Stimulated activated CD4-positive, alpha-beta T cell treated with anti-CD3 and anti-CD28 coated beads, Interleukin-15, amount 100 ng/mL, for 24 hours (primary cell): ENCODE measurements at places on chromosomes 7 and 10.
A peak's percentile ranks its signal among the peaks of the same experiment; 100 is the strongest.

- DNase-seq = no peak
Measured at GRCh38 chr7:29319719-29320521, 125.3 kb downstream of the CHN2 start.

- no peak for DNase-seq
Measured at GRCh38 chr10:128566361-128566968, 440.2 kb upstream of the MKI67 start.

DNA sequence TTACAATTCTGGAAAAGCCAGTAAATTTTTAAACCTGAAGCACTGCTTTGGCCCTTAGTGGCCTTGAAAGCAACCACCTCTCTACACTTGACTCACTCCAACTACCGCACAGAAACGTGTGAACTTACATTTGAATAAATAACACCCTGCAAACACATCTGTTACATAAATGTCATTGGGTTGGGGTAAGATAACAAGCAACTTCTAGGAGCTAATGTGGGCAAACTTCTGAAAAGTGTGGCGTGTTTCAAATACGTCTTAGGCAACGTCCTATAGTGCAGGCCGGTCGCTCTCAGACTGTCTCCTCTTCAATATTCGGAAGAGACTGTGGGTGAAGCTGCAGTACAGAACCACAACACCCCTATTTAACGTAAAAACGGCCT lies 474 bp downstream of the ORC5 start:
- DNase-seq = no peak

GRCh38 chr7:136528329-136528728 lies 340.1 kb upstream of the CHRM2 start:
- no peak for DNase-seq

DNA sequence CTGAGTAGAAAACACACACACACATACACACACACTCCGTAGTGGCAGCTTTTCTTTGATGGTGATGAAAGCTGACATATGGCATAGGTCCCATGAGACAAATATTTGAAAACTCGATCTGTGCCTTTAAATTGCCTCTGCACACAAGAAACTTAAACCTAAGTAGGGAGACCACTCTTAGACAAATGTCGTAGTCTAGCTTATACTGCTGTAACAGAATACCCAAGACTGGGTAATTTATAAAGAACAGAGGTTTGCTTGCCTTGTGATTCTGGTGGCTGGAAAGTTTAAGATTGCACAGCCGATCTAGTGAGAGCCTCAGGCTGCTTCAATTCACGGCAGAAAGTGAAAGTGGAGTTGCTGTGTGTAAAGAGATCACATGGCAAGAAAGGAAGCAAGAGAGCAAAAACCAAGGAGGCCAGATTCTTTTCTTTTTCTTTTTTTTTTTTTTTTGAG lies 489.4 kb upstream of the SORCS1 start:
- no peak for DNase-seq

DNA sequence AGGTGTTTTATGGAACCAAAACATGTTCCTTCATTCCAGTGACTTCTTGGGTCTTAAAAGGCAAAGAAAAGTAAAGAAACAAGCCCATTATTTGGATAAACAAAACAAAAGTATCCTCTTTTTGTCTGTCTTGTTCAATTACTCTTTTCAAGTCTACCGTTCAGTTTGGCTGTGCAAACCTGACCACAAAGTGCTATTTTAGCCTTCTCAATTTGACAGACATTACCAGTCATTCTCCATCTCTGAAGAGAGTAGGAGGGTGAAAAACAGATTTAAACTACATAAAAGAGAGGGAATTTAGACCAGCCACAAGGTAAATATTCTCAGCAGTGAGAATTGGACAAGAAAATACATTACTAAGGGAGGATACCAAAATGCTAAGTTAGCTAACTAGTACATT lies 145.2 kb downstream of the GRM3 start:
- DNase-seq = no peak

DNA sequence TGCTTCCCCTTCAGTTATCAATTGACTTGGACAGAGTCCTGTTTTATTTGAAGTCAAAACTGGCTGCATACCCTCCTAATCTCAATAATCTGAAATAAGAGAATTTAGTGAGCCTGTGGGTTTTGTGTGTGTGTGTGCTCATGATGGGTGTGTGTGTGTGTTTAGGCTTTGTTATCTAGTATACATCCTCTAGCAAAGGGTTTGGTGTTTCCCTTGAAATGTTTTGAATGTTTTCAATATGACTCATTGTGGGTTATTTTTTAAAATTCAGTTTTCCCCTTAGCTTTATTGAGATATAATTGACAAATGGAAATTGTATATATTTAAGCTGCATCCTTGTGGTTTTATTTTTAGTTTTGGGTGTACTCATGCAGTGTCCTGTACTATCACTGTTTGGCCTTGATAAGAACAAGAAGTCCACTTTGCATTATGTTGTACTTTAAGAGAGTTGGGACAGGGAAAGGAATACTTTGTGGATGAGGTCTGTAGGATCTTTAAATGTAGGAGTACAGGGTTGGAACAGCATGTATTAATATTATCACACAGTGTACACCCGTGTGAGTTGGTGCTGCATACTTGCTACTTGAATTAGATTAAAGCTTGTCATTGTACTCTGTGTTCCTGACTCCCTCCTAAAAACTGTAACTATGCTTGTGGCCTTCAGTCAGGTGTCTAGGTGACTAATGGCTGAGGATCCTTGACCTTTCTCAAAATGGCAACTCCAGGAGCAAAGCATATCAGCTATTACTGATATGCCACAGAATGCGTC lies 58.3 kb downstream of the VCL start:
- peak; percentile 44 for DNase-seq

GRCh38 chr10:30070001-30070685 lies 10.8 kb upstream of the JCAD start:
- no peak for DNase-seq

DNA sequence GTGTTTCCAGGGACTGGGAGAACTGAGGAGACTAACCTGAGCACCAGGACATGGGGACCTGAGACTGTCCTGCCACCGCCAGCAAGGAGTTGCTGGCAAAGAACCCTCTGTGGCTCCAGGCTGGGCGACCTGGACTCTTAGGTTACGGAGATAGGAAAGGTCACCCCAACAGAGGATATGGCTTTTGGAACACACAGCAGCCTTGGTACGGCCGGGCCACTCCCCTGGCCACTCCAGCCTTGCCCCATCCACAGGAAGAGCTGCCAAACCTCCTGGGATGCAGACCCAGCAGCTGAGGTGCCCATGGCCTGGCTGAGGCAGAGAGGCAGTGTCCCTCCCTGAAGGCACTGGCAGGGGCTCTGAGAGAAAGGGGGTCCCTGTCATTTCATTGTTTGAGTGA lies 137.8 kb downstream of the OAT start:
- DNase-seq = no peak

DNA sequence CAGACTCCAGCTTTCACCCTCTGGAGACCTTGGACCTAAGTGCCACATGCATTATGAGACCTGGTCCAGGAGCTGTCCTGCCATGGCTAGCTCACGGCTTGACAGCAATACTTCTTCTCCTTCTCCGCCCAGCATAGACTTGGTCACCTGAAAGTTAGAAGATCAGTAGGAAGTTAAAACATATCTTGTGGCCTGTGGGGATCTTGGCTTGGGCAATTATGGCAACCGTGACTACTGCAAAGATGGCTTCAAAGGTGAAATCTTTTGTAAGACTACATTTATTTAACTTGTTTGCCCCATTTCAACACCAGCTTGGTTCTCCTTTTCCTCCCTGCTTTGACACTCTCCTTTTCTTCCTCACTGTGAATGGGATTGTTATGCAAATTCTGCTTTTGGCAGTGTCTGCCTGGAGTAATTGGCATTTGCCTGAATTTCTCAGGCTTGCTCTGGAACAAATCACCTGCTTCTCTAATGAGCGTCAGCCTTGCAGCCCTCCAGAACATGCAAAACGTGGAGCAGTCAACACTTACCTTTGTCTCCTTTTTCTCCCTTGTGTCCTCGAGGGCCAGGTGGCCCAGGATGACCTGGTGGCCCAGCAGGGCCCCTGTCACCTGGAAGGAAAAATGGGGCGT lies 53.4 kb downstream of the COL17A1 start:
- DNase-seq = no peak

DNA sequence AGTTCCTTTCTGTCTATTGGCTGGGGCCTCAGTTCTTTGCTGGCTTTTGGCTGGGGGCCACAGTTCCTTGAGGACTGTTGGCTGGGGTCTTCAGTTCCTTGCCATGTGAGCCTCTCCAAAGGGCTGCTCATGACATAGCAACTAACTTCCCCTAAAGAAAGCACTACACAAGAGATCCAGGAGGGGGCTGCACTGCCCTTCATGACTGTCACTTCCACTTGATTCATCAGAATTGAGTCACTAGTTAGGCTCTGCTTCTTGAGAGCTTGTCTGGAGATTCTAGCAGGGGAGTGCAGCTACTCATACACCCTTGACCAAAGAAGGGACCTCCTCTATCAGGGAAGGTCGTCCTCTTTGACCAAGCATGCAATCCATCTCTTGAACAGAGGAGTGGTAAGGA lies 38.0 kb upstream of the MKX start:
- peak; percentile 37 for DNase-seq
